Lung microvascular endothelial cell (primary cell): ENCODE measurements at places on chromosomes 1 and 21.

- DNase-seq: no peak
Observed at GRCh38 chr1:219574484-219575087, 38.3 kb downstream of the ZC3H11B start.

DNA sequence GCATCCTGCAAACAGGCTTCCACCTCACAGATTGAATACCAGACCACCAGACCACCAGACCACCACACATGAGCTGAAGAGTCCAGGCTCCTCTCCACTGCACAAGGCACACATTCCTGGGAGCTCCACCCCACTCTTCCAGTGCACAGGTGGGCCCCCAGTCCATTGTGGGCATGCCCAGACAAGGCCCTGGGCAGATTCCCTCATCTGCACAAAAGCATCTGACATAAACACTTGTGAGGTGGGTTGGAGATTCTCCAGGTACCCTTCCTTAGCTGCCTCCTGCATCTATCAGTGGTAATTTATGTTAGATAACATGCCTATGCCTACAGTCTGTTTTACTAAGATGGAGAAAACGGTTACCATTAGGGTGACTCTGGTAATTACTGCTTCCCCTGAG, 11.6 kb upstream of the CTBS start:
- DNase-seq: no peak

GRCh38 chr1:14094611-14095400, 394.8 kb downstream of the PRDM2 start:
- no peak for DNase-seq

DNA sequence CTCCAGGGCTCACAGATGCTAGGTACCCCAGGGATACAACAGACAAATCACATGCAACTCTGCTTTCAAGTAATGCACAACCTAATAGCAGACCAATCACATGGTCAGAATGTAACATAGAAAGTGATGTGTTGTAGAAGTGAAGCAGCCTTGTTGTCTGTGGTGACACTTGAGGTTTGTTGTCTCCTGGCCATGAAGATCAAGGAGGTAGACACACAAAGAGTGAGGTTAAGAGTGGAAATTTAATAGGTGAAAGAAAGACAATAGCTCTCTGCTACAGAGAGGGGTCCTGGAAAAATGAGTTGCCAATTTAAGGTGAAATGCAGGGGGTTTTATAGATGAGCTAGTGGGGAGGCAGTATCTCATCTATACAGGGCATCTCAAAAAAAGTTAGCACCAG, 2.5 kb upstream of the TMEM9 start:
- no peak for DNase-seq

DNA sequence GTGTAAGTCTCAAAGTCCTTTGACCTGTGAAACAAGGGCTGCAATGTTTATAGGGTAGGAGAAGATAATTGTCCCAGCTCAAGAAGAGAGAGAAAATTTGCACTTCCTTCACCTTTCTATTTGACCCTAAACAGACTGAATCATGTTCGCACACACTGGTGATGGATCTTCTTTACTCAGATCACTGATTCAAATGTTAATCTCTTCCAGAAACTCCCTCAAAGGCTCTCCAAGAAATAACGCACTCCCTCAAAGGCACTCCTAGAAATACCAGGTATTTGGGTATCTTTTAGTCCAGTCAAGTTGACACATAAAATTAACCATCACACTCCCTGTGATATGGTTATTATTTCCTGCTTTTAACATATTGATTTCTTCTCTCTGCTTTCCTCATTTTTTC, 30.5 kb upstream of the PTGS2 start:
- DNase-seq: no peak

- DNase-seq: peak; percentile 46
Observed at GRCh38 chr1:19360016-19360415, 47.9 kb downstream of the SLC66A1 start.

GRCh38 chr1:228507961-228508652, 20.9 kb downstream of the RNF187 start:
- no peak for DNase-seq

GRCh38 chr1:155466617-155466972, 96.0 kb downstream of the ASH1L start:
- DNase-seq: no peak

- no peak for DNase-seq
Observed at GRCh38 chr1:66750577-66750976, 1.7 kb upstream of the DYNLT5 start.

GRCh38 chr1:200184196-200184595, 156.7 kb downstream of the NR5A2 start:
- DNase-seq: peak; percentile 53

GRCh38 chr1:162987866-162988265, 81.3 kb upstream of the RGS4 start:
- peak; percentile 63 for DNase-seq

GRCh38 chr1:214856843-214857242, 225.7 kb upstream of the KCNK2 start:
- DNase-seq: no peak

GRCh38 chr1:213330281-213330680, 279.2 kb downstream of the RPS6KC1 start:
- DNase-seq: no peak

DNA sequence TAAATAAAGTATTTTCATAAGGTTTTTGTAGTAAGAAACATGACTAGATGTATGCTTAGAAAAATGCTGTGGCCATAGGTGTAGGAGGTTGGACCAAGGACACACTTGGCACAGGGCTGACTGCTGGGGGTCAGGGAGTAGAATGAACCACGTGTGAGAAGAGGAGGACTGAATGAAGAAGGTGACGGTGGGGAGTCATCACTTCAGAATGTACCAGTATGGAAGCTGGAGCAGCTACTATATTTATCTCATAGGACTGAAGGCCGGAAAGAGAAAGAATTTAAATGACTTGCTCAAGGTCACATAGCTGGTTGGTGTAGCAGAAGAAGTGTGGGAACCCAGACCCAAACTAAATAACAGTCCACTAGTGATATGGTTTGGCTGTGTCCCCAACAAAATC, 79.8 kb upstream of the HAO2 start:
- DNase-seq: no peak

DNA sequence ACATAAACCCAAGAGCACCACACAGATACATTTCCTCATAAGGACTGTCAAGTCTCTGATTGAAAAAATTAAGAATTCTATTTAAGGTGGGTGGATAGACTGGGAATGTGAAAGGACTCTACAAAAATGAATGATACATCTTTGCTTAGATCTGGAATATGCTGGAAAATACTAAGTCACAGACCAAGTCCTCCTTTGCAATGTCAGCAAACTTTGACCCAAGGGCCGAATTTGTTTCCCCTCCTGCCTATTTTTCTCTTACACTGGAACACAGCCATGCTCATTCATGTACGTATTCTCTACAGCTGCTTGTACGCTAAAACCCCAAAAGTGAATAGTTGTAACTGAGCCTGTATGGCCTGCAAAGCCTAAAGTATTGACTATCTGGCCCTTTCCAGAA, 180.7 kb downstream of the ADSS2 start:
- no peak for DNase-seq

DNA sequence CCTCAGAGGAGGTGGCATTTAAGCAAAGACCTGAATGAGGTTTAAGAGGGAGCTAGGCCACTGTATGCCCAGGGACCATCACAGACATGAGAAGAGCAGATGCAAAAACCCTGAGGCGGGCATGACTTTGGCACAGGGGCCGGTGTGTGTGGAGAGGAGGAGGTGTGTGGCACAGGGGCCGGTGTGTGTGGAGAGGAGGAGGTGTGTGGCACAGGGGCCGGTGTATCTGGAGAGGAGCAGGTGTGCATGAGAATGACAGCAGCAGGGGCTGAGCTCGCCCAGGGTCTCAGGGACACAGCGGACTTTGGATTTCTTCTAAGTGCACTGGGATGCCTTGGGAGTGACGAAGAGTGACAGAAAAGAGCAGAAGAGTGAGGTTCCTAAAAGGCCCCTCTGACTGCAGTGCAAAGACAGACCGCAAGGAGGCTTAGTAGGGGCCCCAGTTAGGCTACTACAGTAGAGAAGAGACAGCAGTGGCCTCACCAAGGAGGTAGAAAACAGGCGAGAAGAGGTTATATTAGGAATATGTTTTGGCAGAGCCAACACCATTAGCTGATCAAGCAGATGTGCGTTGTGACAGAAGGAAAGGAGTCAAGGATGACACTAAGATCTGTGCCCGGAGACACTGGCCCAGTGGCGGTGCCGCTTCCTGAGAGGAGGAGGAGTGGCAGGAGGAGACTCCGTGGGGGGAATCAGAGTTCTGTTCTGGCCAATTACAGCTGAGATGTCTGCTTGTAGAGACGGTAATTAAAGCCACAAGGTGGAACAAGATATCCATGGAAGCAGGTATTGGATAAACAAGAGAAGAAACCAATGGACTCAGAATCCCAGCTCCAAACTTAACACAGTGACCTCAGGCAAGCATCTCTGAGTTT, 18.4 kb downstream of the ZBTB17 start:
- no peak for DNase-seq

GRCh38 chr1:99820546-99820945, 29.6 kb upstream of the AGL start:
- DNase-seq: peak; percentile 2

DNA sequence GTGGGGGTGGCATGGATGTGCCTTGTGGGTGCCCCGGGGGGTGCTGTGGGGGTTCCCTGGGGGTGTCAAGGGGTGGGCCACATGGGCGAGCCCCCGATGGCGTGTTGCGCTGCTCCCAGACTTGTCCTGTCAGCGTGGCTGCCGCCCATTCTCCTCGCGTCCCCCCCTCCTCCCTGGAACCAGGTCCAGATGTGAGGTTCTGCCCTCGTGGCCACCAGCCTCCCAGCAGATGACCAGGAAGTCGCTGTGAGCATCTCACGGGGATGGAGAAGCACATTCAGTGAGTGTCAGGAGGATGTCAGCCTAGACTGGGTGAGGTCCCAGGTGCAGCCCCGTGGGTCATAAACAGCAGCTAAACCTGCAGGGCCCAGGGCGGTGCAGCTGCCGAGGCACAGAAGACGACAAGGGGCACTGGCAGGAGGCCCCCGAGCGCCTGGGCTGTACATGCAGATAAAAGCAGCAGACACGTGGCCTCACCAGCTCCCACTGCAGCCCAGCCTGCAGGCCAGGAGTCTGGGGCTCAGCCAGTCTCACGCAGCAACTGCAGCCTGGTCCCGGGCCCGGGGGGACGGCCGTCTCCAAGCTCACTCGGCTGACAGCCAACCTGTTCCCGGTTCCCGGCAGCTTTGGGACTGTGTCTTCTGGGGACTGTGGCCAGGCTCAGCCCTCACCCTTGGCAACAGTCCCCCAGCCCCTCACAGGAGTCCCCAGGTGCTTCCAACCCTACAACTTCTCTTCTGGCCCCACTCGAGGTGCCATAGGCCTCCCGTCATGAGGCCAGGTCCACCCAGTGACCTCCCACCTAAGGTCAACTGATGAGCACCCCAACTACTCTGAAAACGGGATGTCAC, 17.5 kb upstream of the COL6A2 start:
- DNase-seq: no peak

GRCh38 chr1:215635827-215636226, 68.7 kb downstream of the KCTD3 start:
- no peak for DNase-seq

DNA sequence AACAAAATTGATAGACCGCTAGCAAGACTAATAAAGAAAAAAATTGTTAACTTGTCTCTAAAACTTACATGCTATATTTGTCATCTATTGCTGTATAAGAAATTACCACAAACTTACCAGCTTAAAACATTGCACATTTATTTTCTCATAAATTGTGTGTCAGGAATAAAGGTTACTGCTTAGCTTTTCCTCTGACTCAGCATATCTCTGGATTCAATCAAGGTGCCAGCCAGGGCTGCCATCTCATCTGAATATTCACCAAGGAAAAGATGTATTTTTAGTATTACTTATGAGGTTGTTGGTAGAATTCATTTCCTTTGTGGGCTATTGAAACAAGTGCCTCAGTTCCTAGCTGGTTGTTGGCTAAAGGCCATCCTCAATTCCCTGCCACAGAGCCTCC, 912.6 kb upstream of the NEGR1 start:
- DNase-seq: no peak

DNA sequence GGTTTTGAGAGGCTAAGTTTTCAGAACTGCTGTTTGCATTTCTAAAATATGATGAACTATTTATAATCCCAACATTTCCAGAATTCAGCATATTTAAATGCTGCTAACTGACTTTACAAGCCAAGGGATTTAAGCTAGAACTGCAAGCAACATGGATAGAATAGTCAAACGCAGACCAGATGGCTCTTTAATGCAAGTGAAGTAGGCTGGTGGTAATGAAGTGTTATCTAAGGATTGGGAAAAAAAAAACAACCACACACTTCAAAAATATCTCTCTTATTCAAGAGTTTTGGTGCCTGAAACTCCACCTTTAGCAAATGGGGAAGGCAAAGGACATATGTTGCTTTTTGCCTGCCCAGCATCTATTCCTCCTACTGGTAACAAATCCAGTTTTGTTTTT, 20.9 kb upstream of the SSX2IP start:
- DNase-seq: no peak

- DNase-seq: no peak
Observed at GRCh38 chr1:74513411-74514300, 1.2 kb upstream of the LRRC53 start.

DNA sequence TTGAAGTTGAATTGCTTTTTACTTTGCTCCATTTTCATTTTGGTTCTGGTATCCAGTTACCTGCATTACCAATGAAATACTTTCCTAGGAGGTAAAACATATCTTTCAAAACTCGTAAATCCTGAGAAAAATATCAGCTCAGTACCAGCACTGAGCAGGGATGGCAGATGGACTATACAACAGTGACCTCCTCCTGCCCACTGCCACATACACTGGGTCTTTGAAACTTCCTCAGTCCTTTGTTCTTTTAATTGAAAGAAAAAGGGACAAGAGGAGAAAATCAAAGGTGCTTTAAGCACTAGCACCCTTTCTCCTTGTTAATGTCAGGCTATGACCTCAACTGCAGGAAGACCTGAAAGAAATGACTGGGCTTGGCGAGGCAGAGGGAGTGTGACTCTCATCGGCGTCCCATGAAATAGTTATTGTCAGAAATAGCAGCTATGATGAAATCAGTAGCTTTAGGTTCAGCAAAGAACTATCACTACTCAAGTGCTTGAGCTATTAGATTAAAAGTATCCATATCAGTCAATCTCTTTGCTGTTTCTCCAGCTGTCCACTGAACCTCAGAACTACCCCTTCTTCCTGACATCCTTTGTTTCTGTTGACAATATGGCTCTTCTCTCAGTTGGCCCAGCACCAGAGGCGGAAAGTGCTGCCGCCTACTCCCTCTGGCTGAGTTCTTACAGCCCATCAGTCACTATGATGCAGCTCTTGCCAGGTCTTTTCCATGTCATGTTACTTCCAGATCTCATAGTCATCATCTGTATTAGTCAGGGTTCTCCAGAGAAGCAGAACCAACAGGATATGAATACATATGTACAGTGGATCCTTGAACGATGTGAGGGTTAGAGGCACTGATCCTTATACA, 207.0 kb upstream of the MAP1LC3C start:
- no peak for DNase-seq

- peak; percentile 52 for DNase-seq
Observed at GRCh38 chr21:17343055-17343454, 169.8 kb upstream of the CXADR start.
